Suppressor macrophage treated with lipopolysaccharide for 4 hours (primary cell): ENCODE measurements at places on chromosomes 3 and 15.

DNA sequence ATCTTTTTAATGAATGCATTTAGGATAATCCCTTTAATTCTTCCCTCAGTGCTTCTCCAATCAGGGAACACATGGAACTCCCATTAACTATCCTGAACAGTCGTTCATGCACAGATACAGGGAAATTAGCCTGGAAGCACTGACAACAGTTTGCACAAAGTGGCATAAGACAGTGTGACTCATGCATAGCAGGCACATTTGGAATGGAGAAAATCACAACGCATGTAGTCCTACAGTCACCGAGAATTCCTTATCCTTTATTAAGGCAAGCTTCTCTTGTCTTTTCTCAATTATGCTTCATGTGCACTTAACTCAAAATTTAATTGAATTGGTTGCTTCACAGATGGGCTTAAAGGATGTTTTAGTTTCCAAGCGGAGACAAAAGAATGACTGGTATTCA lies 155.0 kb upstream of the CRBN start:
- no peak for DNase-seq

DNA sequence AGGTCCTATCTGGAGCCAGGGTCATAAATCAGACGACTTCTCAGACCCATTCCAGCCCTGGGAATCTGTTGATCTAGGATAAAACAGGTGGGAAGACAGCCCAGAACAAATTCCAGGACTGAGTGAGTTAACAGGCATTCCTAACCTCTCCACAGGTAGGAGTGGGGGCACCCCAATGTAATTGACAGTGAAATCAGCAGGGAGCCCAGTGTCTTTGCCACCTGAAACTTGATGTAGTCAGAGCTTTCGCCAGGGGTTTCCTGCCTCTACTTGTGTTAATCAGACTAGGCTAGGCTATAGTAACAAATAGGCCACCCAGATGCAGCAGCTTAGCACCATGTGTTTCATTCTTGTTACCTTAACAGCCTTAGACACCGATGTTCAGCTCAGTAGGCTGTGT lies 2.7 kb upstream of the HEG1 start:
- no peak for DNase-seq

- peak; percentile 5 for DNase-seq
Observed at GRCh38 chr3:123749711-123750110, 134.4 kb downstream of the MYLK start.

DNA sequence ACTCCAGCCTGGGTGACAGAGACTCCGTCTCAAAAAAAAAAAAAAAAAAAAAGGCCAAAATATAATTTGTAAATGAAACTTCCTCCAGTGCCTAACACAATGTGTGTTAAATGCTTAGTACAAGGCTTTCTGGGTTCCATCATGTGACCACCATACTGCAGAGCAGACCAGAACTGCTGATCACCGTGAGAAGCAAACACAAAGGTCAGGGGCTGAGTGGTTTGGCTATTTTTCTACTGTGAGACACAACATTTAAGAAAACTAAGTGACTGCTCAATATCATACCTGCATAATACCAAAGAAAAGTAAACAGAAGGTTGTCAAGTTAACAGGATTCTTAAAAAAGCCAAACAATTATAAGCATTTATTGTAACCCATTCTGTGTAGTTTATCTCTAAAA lies 13.2 kb downstream of the ABCC5 start:
- DNase-seq = peak; percentile 62

DNA sequence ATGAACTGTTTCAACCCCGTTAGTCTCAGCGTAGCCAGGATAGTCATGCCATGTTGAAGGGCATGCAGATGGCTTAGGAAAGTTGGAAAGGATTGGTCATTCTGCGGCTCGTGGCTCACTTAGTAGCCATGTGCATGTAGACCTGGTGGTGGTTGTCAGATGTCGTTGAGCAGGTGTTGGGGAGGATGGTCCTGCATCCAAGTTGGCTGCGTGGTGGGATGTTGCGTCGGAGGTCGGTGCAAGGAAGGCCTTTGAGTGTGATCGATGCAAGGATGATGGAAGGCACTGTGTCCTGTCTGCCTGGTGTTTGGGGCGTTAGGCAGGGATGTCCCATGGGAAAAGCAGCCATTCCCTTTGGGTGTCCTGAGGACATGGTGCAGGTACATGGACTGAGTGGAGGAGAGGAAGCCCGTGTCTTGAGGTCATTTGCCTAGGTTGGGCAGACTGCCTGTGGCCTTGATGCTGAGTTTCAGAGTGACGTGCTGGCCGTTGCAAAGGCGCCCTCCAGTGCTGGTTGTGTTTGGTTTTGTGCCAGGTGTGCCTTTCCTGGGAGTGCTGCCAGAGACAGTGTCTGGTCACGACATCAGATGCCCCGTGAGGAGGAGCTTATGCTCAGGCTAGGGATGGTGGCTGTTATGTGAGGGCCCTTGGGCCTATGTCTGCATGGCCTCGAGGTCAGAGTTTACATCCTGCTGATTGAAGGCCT lies 103.4 kb downstream of the SNRPN start:
- DNase-seq = no peak

DNA sequence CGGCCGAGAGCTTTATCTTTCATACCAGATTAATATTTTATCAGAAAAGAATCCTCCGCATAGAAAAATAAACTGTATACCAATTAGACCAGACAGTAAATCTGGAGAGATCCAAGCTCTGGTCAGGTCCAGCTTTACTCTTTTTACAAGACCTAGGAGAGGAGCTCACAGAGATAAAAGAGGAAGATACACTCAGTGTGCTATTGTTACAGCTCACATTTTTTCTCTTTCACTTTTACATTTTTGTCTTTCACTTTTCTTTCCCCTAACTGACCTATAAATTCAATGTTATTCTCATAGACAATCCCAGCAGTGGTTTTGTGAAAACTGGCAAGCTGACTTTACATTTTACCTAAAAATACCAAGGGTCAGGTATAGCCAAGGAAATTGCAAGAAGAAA lies 55.8 kb downstream of the GUCA1C start:
- DNase-seq = peak; percentile 24

- DNase-seq = no peak
Observed at GRCh38 chr3:196772102-196772501, 32.4 kb downstream of the PAK2 start.

GRCh38 chr3:18061737-18062656 lies 319.6 kb upstream of the TBC1D5 start:
- peak; percentile 7 for DNase-seq

GRCh38 chr15:73617913-73618312 lies 15.3 kb downstream of the NPTN start:
- no peak for DNase-seq

DNA sequence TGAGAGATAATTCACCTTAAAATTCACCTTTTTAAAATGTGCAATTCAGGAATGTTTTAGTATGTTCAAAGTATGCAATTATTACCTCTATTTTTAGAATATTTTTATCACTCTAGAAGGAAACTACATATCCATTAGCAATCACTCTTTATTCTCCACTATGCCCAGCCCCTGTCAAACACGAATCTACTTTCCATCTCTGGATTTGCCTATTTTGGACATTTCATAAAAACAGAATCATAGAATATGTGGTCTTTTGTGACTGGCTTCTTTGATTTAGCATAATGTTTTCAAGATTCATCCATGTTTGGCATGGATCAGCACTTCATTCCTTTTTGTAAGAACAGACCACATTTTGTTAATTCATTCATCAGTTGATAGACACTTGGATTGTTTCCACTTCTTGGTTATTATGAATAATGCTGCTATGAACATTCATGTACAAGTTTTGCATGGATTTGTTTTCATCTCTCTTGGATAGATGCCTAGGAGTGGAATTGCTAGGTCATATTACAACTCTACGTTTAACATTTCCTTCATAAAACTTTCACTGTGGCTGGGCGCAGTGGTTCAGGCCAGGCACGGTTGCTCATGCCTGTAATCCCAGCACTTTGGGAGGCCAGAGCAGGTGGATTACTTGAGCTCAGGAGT lies 12.7 kb downstream of the HMCES start:
- no peak for DNase-seq
